ENCODE measurements at places on chromosomes 7 and 10.

DNA sequence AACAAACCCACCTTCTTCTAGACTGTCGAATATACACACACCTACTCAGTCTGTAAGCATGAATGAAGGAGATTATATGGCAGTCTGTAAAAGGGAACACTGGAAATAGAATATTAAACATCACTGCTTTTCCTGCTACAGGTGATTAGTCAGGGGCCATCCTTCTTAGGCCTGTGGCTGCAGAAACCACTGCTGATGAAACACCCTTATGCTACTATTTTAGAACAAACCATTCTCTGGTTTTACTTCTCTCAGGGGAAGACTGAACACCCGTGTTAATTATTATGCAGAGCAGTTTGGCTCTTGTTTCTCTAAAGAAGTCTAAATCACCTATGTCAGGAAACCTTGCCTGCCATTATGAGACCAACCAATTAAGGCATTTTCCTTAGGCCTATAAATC lies 351.1 kb upstream of the KLF6 start:
- peak; percentile 93 for DNase-seq

- no peak for DNase-seq
Measured at GRCh38 chr10:77090381-77091356, 546.9 kb downstream of the KCNMA1 start.

- DNase-seq, result no peak
Measured at GRCh38 chr10:15015451-15015850, 28.3 kb upstream of the OLAH start.

DNA sequence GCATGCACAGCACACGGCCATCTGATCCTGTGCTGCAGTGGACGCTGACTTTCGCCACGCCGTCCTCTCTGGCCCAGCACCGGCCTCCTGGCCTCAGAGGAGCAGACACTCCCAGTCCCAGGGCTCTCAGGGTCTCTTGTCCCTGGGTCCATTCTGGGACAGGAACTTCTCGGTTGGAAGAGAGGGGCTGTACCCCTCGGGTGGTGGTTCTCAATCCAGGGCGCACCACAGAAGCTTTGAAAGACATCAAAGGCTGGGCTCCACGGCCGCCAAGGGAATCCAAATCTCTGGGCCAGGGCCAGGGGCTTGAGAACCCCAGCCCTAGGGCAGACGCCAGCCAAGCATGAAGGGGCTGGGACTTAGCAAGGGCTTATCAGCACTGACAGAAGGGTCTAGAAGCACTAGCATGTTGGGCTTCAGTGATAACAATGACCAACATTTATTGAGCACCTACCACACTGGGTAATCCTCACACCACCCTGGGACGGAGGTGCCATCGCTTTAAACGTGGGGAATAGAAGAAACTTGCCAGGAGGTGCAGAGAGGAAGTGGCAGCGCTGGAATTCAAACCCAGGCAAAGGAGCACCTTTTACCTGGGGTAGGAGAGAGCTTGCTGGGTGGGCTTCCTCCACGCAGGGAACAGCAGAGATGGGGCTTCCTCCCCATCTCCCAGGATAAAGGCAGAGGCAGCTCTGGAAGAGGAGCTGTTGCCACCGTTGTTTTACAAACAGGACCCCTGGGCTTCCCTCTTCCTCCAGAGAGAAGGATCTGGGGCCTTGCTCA lies 1.8 kb upstream of the PYROXD2 start:
- DNase-seq, result no peak

- no peak for DNase-seq
Measured at GRCh38 chr10:25522946-25523608, 348.3 kb downstream of the GPR158 start.

GRCh38 chr7:129689995-129690581 lies 78.6 kb downstream of the NRF1 start:
- DNase-seq, result no peak

GRCh38 chr7:142579946-142580345 lies 169.3 kb upstream of the PRSS1 start:
- no peak for DNase-seq

DNA sequence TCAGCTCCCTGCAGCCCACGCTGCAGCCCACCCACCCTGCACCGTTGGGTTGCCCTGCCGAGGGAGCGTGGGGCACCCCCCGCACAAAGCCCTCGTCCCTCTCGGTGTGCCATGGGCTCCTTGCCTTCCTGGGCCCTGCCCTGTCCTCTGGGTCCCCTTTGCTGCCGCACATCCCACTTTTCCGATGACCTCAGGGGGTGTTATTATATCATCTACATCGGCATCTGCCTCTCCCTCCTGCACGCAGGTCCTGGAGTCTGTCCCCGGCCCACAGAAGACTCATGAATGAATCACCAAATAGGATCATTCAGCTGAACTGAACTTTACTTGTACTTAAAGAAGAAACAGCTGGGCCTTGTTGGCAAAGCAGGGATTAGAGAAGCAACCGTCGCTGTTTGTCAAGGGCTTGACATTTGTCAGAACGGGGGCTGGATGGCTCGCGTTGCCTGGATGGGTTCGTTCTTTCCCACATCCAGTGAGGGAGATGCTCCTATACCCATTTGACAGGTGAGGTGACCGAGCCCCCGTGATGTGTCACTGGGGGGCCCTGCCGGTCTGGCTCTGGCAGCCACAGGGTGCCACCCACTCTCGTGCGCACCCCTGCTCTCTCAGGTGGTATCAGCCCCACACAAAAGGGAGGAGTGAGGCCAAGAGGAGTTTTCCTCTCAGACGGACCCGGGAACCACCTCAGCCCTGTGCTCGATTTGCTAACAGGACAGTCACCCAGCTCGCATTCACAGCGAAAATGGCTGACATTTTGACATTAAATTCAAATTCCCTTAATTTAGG lies 58.6 kb upstream of the EBF3 start:
- no peak for DNase-seq

- no peak for DNase-seq
Measured at GRCh38 chr7:157928171-157928794, 591.5 kb downstream of the DNAJB6 start.

- peak; percentile 84 for DNase-seq
Measured at GRCh38 chr7:31688372-31688771, 1.4 kb downstream of the PPP1R17 start.

All from Karpas-422 (cell line).